ENCODE measurements at places on chromosomes 16 and 17.
A peak's percentile ranks its signal among the peaks of the same experiment; 100 is the strongest.

GRCh38 chr16:14354561-14355351, 275.3 kb downstream of the PARN start:
- DNase-seq = no peak

- no peak for DNase-seq
Measured at GRCh38 chr17:75345514-75346167, 56.4 kb upstream of the SLC25A19 start.

DNA sequence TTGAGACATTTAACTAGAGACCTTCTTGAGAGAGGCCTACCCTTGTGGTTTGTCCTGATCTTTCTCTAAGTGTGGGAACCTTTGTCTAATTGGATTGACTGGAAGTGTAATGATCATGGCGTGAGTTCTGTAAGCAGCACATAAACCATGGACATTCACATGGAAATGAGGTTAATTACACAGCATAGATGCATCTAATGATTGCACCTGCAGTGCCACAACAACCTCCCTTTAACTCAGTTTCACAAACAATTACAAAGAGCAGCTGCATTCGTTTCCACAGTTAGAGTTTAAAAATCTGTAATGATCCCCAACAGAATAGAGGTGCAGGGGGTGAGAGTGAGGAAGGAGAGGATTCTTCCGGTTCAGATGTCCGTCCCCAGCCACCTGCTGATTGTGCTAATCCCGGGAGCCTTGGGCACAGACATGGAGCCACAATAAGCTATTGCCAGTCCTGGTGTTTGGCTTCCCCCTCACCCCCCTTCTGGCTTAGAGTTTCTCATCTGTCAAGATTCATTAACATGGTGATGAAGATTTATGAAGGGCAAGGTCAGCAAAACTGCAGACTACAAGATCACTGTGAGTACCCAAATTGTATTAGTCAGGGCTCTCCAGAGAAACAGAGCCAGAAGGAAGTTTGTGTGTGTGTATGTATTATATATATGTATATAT, 659.2 kb upstream of the SOX9 start:
- no peak for DNase-seq

DNA sequence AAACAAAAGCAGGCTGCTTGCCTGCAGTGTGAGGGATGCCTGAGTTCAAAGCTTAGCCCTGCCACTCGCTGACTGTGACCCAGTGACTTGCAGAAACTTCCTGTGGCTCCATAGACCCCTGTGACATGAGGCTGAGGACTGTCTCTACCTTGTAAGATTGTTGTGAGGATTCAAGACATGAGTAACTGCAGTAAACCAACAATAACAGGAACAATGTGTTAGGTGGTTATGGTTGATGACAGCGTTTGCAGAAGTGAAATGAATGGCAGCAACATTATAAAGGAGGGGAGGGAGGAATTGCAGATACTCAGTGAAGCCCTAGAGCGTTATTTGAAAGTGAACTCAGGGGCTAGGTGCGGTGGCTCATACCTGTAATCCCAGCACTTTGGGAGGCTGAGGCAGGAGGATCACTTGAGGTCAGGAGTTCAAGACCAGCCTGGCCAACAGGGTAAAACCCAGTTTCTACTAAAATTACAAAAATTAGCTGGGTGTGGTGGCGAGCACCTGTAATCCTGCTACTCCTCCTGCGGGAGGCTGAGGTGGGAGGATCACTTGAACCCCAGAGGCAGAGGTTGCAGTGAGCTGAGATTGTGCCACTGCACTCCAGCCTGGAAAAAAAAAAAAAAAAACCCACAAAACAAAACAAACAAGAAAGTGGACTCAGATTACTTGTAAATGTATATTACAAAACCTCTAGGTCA, 33.5 kb upstream of the EMP2 start:
- DNase-seq = no peak

DNA sequence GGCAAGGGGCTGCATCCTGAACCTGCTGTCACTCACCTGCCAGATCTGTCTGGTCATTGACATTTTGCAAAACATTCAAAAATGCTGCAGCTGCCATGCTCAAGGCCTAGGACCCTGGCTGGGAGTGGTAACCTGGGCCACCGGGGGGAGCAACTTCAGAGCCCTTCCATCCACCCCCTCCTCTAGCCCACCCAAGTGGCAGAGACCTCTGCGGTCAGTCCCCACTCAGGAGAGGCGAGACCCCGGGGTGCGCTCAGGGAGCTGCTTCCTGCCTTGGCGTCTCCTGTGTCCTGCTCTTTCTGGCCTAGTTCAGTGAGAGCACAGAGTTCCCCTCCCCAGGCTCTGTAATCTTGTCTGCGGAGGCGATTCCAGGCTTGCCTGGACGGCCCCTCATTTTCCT, 108.8 kb downstream of the CCDC182 start:
- no peak for DNase-seq

DNA sequence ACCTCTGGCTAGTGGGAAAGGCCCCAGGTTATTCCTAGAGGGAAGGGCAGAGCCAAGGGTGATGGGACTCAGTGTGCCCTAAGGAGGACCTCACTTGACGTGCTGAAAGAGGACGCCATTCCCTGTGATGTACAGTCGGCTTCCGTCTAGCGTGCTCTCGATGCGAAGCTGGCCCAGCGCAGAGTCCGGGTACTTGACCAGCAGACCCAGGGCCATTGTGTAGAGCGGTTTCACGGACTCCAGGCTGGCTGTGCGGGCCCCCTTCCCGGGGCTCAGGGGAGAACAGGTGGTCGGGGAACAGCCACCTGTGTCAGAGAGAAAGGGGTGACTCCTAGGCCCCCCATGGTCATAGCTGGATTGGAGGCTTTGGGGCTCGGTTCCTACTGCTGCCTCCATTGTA, 19.9 kb downstream of the PLEKHG4 start:
- no peak for DNase-seq

- DNase-seq = no peak
Measured at GRCh38 chr17:4605826-4606225, 21.5 kb downstream of the SMTNL2 start.

DNA sequence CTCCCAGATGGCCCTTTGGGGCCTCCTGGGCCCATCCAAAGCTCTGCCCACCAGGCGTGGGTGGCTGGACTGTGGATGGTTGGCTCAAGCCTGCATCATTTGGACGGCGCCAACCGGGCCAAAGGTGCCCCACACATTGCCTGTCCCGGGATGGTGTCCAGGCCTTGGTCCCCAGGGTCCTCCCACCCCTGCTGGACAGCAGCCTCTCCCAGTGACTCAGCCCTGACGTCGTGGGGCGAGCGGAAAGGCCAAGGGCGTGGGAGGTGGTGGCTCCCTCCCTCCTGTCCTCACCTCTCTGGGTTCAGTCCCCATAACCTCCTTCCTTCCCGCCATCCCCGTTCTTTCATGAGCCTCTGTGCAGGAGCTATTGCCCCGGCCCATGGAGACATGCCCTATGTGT, 42.1 kb upstream of the DLX4 start:
- no peak for DNase-seq

DNA sequence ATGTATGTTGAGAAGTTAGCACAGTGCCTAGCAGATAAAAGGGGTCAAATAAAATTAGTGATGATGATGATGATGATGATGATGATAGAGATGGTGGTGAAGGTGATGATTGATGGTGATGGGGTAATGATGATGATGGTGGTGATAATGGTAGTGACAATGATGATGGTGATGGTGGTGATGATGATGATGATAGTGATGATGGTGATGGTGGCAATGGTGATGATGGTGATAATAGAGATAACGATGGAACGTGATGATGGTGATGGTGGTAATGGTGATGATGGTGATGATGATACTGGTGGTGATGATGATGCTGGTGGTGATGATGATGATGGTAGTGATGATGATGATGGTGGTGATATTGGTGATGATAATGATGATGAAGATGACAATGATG, 223.7 kb downstream of the FOXL1 start:
- DNase-seq = no peak

DNA sequence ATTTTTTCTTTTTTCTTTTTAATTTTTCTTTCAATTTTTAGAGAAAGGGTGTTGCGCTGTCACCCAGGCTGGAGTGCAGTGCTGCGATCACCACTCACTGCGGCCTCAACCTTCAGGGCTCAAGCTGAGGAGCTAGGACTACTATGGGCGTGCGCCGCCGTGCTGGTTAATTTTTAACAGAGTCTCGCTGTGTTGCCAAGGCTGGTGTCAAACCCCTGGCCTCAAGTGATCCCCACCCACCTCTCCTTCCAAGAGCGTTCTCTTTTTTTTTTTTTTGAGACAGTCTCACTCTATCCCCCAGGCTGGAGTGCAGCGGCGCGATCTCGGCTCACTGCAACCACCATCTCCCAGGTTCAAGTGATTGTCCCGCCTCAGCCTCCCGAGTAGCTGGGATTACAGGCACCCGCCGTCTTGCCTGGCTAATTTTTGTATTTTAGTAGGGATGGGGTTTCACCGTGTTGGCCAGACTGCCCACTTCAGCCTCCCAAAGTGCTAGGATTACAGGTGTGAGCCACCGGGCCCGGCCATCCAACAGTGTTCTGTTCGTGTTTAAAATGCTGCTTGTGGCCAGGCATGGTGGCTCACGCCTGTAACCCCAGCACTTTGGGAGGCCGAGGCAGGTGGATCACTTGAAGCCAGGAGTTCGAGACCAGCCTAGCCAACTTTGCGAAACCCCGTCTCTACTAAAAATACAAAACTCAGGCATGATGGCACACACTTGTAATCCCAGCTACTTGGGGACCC, 14.5 kb upstream of the RPL13 start:
- no peak for DNase-seq

DNA sequence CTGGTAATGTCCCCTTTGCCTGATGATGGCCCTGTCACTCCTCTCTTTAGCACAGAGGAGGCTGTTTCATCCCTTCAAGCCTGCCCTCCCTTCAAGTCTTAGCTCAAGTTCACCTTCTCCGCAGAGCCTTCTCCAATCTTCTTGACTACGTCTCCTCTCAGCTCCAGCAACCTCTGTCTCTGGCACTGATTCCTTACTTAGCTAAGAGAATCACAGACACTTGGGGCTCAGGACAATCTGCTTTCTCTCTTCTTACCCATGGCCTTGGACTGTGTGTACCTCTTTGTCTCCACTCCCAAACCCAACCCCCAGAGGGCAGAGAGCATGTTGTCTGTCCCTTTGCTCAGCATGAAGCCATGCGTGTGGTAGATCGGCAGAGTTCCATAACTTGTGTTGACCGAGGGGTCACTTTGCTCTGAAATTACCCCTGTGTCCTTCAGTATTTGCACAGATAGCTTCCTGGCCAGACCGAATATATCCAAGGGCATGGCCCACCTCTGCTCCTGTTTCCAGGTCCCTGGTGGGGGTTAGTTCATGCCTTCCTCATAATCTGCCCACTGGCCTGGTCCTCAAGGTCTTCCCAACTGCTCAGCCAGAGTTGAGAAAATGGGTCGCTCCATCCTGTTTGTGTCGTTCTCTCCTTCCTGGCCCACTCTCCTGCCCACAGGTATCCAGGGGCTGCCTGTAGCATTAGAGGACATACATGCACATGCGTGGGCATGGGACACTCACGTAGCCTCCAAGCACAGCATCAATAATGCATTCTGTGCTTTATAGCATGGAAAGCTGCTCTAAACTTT, 41.6 kb downstream of the MAPT start:
- no peak for DNase-seq

DNA sequence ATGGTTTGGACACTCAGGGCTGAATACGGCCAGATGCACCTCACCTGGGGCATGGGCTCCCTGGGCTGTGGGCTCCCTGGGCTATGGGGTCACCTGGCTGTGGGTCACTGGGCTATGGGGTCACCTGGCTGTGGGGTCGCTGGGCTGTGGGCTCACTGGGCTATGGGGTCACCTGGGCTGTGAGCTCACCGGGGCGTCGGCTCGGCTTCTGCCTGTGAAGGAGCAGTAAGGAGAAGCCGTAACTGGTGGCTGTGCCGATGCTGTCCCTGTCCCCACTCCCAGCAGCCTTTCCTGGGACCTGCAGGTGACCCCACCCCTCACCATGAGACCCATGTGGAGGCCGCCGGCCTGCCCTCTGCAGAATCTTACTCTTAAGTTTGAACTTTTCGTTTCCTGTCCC, 1.9 kb upstream of the PERCC1 start:
- DNase-seq = no peak

GRCh38 chr17:68777243-68777855, 176.2 kb upstream of the FAM20A start:
- DNase-seq = peak; percentile 84

GRCh38 chr17:60393840-60394723, 2.1 kb upstream of the USP32 start:
- no peak for DNase-seq

DNA sequence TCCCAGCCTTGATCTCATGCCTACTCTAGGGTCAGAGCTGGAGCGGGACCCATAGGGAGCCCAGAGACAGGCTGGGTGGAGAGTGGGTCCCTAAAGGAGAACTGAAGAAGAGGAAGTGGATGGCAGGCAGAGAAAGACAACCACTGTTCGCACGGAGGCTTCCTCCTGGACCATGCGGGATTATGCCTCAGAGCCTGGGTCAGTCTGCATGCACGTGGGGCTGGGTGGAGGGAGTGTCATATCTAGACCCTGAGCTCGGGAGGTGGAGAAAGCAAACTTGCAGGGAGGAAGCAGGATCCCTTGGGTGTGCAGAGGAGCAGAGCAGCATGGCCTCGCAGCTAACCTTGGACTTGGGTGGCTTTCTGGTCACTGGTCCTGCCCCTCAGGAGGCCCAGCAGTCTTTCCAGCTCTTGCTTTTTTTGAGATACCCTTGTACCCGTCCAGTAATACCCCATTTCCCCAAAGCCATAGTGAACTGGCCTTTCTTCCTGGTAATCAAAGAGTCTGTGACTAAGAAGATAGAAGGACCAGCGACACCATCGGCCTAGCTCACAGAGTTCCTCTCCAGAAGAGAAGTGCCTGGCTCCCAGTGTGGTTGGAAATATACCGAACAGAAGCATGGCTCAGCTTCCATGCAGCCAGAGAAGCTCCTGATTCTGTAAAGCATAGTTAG, 344.2 kb downstream of the CPPED1 start:
- DNase-seq = no peak

- DNase-seq = no peak
Measured at GRCh38 chr16:48110982-48111381, 44.8 kb downstream of the ABCC12 start.

DNA sequence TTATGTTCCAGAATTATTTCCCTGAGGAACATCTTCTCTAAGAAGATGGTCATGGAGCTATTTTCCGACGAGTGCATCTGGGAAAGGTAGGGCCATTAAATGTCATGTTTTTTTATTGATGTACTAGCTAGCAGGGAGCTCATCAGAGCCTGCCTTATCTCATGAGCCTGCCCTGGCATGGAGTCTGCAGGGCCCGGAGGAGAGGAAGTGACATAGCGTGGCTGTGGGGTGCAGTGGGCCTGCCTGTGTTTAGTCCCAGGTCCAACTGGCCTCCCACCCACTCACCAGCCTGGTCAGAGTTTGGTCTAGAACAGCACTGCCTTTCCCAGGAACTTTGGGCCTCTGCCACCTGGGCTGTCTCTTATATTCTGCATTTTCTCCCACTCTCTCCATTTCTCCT, 389.8 kb downstream of the SNX29 start:
- no peak for DNase-seq

DNA sequence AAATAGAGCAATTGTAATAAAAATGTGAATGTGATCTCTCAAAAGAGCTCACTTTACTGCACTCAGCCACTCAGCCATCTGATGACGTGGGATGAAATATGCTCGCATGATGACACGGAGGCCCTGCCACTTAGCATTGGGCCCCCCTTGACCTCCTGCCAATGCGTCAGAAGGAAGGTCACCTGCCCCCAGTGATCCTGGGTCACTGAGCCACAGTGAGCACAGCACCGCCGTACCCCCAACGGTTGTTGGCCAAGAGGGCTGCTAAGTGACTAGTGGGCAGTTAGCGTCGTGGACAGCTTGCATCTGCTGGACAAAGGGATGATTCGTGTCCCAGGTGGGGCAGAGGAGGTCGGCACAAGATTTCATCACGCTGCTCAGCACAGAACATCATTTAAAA, 22.9 kb downstream of the ZC3H18 start:
- DNase-seq = no peak

Data from left hindlimb (tissue), 1 donor.